ENCODE measurements at places on chromosomes 7 and 10.

DNA sequence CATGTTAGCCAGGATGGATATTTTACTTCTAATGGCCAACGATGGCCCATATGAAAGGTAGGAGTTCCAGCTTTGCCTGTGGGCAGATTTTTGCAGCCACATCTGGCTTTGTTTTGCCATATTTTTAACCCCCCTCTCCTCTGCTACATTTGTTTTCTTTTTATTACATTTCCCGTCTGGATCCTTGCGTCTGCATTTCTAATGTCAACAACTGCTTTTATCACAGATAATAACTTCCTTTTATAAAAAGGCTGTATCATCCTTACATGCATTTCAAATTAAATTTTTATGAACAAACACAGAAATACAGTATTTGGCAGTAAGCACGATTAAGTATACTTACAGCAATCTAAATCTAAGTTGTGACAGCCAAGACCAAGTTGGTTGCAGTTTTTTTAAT is 156.0 kb downstream of the BAMBI start:
- no peak for DNase-seq

GRCh38 chr10:125030567-125031197 is 88.8 kb downstream of the ZRANB1 start:
- DNase-seq: no peak

GRCh38 chr7:95586951-95587301 is 9.4 kb downstream of the PDK4 start:
- no peak for DNase-seq

DNA sequence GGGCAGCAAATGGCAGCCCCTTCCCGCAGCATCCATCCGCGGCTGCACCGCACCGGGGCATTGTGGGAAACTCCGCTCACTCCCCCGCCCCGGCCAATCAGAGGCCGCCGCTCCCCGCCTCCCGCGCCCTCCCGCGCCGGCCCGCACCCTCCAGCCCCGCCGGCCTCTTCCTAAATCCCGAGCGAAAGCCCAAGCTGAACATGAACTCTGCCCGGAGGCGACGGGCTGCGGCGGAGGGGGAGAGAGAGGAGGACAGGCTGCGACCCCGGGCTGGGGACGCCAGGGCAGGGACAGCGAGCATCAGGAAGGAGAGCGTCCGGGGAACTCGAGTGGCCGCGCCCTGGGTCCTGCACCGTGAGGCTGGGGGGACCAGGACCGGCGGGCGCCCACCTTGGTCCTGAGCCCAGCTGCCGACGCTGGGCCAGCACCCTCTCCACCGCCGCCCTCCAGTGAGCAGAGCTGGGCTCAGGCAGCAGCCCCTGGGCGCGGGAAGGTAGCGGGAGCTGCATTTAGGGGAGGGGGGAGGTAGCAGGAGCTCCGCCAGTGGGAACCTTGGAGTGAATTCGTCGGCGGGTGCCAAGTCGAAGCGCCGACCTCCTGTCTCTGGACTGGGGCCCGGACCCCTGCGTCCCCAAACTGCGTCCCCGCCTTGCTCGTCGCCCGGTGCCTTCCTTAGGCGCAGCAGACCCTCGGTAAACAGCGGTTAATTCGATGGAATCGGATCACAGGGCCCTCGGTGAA is at the start of gene DGKI:
Gene DGKI, minus strand, starts transcription at position 148 of the 741 bp plus-strand sequence.
- no peak for DNase-seq

DNA sequence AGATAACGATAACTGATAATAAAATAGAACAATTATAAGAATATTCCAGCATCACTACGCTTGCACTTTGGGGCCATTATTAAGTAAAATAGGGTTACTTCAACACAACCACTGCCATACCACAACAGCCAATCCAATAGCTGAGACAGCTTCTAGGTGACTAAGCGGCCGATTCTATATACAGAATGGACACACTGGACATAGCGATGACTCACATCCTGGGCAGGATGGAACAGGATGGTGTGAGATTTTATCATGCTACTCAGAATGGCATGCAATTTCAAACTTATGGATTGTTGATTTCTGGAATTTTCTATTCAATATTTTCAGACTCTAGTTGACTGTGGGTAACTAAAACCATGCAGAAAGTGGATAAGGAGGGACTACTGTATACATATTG is 920.9 kb downstream of the LRMDA start:
- peak; percentile 2 for DNase-seq

DNA sequence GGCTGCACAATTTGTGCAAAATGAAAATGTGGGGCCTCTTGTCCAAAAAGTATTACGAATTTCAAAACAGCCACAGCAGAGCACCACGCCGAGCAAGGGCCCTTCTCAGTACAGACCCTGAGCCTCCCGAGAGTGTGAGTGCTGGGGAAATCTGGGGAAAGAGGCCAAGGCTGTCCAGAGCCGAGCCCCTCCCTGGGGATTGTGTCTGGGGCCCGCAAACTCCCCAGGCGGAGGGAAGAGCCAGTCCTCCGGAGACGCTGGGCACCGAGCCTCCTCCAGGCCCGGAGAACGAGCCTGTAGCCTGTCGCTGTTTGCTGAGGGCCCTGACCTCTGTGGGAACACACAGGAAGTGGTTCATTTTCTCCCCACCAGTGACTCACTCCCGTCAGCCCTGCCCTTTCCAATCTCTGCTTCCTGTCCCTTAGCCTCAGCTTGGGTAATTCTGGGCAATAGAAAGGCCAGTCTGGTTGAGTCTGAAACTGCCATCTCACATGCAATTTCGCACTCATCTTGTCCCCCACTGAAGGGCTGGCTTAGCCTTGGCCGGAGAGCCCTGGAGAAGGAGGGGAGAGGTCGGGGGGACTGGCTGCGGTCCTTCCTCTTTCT is 19.5 kb upstream of the GNA12 start:
- DNase-seq: peak; percentile 98

- DNase-seq: no peak
Observed at GRCh38 chr10:65566906-65567305, 1358.9 kb upstream of the LRRTM3 start.

GRCh38 chr10:63409465-63410027 is 56.2 kb downstream of the JMJD1C start:
- DNase-seq: no peak

GRCh38 chr10:121851786-121852185 is 76.0 kb downstream of the ATE1 start:
- no peak for DNase-seq

DNA sequence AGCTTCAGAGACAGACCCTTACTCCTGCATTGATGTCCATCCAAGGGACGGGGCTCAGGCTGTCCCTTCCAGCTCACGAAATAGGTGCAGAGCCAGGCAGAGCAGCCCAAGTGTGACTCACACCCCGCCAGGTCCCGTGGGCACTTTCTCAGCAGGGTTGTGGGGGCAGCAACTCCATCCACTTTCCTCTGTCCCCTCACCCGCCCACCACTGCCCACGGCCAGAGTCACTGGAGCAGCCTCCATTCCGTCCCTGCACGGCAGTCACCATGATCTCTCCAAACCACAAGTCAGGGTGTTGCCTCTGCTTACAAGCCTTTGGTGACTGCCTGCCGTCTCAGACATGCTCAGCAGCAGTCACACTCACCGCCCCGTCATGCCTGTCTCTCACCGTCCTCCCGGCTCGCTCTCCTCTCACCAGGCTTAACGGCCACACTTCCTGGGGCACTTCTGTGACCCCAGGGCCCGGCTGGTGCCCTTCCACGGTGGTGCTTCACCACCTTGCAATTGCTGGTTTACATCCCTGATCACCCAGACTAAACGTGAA is 39.3 kb downstream of the CALML3 start:
- DNase-seq: no peak

- DNase-seq: no peak
Observed at GRCh38 chr10:99754670-99755069, 22.6 kb downstream of the CUTC start.

- DNase-seq: no peak
Observed at GRCh38 chr7:132571970-132572369, 4.3 kb downstream of the PLXNA4 start.

DNA sequence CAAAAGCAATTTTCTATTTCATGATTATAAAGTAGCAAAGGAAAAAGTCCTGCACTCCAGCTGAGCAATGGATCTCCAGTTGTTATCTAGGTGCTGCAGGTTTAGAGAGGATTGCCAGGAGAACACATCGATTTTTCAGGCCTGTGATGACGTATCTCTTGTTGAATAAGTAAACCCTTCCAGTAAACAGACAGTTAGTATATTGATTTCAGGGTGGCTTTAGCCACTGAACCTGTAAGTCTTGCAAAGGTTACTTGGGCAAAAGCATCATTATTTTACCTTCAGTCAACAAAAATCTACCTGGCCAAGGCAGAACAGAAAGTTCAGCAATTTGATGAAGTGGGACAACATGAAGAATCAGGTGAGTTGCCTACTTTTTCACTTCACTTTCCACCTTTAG is 12.3 kb downstream of the EGFR start:
- no peak for DNase-seq

DNA sequence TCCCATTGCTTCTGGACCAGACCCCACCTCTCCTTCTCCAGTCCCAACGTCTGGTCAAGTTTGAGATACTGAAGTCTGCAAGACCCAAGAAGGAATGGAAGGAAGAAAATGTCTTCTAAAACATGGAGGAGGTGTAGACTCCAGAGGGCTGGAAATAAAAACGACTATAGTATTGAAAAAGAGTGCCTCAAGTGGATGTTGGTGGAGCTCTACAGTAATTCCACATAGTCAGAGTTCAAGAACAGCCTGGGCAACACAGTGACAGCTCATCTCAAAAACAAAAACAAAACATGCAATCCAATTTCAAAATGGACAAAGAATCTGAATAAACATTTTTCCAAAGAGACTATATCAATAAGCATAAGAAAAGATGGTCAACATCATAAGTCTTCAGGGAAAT is 2.3 kb upstream of the PCGF6 start:
- no peak for DNase-seq

- peak; percentile 58 for DNase-seq
Observed at GRCh38 chr10:6200734-6201515, 1.8 kb upstream of the PFKFB3 start.

DNA sequence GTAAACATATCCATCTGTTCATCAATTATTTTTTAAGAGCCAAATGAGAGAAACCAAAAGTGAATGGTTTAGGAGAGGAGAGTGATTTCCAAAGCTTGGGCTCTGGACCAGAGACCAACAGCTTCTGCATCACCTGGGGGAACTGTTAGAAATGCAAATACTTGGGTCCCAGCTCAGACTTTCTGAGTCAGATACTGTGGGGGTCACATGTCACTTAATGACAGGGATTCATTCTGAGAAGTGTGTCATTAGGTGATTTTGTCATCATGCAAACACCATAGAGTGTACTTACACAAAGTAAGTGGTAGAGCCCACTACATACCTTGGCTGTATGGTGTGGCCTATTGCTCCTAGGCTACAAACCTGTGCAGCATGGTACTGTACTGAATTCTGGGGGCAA is 128.5 kb upstream of the PRR15 start:
- peak; percentile 1 for DNase-seq

DNA sequence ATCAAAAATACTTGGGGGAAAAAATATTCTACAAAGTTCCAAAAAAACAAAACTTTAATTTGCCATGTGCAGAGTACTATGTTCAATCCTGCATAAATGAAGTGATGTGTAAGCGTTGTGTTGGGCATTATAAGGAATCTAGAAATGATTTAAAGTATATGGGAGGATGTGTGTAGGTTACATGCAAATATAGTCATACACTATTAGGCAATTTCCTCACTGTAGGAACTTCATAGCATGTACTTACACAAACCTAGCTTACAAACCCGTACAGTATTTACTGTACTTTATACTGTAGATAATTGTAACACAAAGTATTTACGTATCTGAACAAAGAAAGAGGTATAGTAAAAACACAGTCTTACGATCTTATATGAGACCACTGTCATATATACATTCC is 72.3 kb downstream of the NRBF2 start:
- peak; percentile 61 for DNase-seq

- peak; percentile 60 for DNase-seq
Observed at GRCh38 chr7:100799037-100799896, 28.1 kb downstream of the EPHB4 start.

DNA sequence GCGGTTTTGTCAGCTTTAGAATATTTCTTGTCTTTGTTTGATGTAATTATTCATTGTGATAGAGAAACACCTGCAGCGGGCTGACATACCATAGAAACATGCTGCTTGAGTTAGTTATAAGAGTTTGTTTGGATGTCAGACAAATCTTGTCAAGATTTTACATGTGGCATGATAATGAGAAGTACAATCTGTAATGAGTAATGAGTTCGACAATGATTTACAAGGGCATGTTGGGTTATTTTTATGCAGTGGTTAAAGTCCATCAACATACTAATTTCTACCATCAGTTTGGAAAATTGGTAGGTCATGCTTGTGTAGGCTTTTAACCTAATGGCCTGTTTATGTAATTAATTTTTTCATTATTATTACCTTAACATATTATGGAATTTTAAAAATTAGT is 31.3 kb downstream of the FZD1 start:
- DNase-seq: no peak

DNA sequence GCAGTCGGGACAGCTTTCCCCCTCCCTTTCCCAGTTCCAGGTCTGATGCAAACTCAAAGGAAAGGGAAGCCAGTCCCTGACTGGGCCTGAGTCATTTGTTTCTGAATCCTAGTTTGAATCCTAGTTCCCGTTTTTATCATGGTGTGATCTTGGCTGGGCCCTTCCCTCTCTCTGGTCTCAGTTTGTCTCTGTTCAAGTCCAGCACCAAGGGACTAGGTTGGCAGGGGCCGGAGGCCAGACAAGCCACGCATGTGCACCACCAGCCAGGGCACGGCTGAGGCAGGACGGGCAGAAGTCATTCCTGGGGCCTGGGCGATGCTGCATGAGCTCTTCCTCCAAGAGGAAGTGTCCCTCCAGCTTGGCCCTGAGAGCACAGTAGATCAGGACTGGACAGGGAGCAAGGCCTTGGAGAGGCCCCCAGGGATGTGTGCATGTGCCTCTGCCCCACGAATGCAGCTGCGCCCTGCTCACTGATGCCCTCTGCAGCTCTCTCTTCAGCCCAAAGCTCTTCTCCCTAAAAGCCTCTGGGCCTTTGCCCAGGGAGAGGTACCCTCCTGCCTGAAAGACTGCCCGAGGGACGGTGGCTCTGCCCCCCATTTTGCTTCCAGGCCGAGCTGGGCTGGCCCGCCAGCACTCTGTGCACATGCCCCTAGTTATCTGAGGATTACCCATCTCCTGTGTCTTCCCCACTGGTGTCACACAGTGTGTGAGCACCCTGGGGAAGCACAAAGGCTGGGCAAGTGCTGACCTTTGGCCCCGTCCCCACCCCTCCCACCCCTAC is 86.7 kb downstream of the ZMIZ1 start:
- peak; percentile 81 for DNase-seq

GRCh38 chr10:101331956-101332355 is 22.0 kb upstream of the BTRC start:
- DNase-seq: no peak

GRCh38 chr10:73344269-73344668 is 14.4 kb downstream of the CFAP70 start:
- no peak for DNase-seq

DNA sequence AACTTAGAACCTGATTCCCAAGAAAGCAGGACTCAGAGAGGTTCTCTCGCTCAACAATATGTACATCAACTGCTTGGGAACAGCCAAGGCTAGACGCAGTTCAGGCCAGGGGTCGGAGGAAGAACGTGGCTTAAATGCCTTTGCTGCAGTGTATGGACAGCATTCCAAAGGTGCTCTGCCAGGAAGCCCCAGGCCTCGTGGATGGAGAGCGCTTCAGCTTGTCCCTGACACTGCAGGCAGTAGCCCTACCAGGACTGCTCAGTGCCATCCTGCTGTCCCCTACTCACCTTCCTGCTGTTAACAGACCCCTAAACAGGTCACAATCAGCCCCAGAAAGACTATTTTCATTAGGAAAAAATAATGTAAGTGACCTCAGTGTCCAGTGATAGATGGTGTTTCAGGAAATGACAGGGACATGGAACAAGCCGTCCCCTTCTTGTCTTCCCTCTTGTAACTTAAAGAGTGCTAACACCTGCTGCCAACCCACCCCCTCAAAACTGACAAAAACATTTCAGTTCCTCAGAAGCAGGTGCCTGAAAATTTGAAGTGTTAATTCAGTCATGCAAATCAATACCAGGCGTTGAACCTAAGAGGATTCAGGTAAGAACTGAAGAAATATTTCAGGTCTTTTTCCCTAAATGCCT is 16.5 kb downstream of the CREB3L2 start:
- DNase-seq: no peak
